ENCODE measurements at places on chromosomes 5 and 9.

DNA sequence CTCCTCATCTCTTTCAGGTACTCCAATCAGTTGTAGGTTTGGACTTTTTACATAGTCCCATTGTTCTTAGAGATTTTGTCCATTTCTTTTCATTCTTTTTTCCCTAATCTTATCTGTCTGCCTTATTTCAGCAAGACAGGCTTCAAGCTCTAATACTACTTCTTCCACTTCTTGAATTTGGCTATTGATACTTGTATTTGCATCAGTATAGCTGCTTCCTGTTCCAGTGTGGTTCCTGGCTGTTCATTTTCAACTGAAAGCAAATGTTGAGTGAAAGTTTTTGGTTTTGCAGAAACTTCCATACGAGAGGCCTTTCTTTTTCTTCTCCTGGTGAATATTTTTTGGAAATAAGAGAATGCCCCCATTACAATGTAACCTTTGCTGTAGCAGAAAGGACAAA is 12.0 kb upstream of the IFNA1 start:
- no peak for DNase-seq

- no peak for DNase-seq
These were observed 23.4 kb downstream of the PAM start for GRCh38 chr5:102778478-102778877.

- no peak for DNase-seq
These were observed 42.8 kb upstream of the CPEB4 start for GRCh38 chr5:173845321-173845720.

DNA sequence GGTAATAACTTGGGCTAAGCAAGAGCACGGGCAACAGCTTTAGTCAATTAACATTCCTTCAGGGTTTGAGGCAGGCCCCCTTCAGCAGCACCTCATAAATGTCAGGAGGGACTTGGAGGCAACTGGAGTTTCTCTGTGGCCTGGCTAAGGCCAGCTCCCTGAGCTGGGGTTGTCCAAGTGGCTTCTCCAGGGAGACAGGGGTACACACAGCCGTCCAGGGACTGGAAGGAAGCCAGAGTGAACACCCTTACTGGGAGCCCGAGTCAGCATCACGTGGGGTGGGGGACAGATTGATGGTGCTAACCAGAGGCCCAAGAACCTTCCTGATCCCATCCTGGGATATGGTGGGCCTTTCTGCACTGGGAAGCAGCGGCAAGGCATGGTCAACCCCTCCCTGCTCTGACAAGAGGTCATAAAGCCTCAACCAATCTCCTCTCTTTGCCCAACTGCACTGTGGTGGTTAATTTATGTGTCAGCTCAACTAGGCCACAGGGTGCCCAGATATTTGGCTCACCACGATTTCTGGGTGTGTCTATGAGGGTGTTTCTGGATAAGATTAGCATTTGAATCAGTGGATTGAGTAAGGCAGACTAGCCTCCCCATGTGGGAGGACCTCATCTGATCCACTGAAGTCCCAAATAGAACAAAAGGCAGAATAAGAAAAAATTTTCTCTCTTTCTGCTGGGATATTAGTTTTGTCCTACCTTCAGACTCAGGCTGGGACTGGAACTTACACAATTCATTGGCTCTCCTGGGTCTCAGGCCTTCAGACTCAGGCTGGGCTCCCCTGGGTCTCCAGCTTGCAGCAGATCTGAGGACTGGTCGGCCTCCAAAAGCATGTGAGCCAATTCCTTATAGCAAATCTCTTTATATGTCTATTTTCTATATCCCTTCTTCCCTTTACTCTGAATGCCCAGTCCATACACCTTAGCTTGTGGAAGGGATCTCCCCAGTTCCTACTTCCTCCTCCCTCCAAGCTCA is 127.2 kb upstream of the LARP1 start:
- DNase-seq: no peak

DNA sequence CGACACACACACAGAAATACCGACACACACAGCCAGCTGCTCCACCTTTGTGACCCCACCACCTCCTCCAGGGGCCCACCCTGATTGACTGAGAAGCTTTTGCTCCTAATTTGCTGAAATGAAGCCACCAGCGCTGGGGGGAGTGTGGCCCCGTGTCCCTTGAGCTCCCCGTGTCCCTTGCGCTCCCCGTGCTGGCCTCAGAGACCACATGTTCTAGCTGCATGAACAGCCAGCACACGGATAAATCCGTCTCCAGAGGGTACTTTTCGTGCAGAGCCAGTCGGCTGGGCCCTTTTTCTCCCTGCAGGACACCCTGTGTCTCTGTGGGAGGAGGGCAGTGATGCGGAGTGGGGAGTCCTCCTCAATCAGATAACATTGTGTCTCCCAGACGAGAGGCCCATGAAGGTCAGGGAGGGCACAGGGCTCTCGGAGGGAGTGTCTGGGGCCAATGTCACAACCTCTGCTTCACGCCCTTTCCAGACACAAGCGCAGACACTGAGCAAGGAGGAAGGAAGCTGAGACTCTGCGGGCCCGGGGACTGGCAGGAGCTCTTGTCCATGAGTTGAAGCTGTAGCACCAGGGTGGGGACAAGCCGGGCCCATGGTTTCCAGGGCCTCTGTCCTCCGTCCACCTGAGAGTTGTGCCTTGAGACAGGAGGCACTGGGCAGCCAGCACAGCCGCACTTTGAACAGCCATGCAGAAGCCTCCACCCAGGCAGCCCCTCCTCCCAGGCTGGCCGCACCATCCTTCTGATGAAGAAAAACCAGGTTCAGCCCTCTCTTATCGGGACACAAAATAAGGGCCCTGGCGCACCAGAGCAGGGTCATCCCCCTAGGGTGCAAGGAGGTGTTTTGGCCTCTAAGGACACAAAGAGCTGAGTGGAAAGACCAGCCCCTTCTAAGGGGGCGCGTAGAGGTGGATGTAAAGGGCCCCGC is 36.4 kb upstream of the SLC6A19 start:
- no peak for DNase-seq

- no peak for DNase-seq
These were observed 275.5 kb downstream of the SPOCK1 start for GRCh38 chr5:137223324-137224295.

DNA sequence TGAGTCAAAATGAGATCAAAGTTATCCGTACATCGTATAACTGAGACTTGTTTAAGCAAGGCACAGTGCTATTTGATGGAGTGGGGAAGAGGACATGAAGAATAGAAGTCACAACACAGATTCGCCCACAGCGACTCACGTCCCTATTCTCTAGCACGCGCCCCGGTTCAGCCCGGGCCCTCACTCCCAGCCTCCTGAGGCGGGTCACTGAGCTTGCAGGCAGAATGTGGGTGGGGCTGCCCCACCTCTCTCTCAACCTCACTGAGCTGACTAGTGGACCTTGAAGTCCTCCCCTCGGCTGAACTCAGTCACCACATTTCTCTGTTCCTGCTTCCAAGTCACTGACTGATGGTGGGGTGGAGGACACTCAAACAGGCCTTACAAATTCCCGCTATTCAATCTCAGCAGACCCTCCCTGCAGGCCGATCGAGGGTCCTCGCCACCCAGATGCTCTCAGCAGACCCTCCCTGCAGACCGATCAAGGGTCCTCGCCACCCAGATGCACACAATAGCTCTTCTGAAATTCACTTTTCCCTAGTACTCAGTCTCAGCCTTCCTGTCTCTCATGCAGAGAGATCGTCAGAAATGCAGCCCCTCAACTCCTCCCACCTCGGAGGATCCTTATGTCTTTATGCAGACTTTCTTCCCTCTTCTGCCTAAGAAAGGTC is 12.9 kb downstream of the GLDC start:
- no peak for DNase-seq

DNA sequence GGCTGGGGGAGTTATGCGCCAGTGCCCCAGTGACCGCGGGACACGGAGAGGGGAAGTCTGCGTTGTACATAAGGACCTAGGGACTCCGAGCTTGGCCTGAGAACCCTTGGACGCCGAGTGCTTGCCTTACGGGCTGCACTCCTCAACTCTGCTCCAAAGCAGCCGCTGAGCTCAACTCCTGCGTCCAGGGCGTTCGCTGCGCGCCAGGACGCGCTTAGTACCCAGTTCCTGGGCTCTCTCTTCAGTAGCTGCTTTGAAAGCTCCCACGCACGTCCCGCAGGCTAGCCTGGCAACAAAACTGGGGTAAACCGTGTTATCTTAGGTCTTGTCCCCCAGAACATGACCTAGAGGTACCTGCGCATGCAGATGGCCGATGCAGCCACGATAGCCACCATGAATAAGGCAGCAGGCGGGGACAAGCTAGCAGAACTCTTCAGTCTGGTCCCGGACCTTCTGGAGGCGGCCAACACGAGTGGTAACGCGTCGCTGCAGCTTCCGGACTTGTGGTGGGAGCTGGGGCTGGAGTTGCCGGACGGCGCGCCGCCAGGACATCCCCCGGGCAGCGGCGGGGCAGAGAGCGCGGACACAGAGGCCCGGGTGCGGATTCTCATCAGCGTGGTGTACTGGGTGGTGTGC is at the start of gene RXFP3:
TSS of gene RXFP3 (plus strand) at position 6 of the 636 bp plus-strand sequence. CDS start at position 361, 355 bp downstream.
- no peak for DNase-seq

GRCh38 chr5:42035526-42035925 is 110.4 kb downstream of the FBXO4 start:
- DNase-seq: no peak

DNA sequence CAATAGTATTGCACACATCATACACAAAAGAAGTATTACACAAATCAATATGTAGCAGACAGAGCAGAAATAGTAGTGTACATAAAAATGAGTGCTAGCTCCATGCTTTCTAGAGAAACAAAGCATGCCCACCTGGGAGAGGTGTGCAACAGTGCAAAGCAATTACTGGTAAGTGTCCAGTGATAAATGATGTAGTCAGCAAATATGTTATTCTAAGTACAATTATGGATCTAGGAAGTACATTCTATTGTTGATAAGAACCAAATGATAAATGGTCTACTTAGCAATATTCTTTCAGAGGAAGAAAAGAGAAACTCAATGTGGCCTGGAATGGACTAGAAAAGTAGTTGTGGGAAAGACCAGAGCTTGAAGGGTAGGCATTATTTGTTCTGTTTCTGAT is 188.6 kb downstream of the HINT1 start:
- no peak for DNase-seq

DNA sequence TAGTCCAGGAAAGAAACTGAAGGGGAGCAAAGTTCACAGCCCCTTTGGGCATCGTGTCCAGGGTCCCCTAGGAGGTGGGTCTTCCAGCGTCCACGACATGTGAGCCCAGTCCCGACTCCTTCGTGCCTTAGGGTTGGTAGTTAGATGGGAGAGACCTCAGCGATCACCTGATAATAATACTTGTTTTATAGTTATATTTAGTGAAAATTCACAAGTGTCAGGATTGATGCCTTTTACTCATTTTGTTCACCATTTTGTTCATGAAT is 20.1 kb downstream of the SPAAR start:
- no peak for DNase-seq

DNA sequence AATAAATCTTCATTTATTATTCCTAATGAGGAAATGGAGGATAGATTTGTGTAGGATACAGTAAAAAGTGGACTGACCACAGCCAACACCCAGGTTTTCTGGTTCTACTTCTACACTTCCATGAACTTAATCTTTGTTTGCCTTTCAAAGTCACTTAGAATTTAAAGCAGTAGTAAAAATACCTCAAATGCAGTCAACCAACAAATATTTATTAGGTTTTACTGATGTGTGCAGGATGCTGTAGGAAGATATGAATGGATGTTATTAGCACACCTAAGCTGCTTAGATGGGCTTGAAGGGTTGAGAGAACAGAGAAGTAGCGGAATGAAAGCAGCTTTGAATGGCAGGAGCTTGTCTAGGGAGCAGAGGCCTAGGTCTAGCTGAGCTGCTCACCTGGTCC is 201.1 kb downstream of the PALM2AKAP2 start:
- no peak for DNase-seq

GRCh38 chr5:87313216-87313615 is 45.5 kb downstream of the RASA1 start:
- no peak for DNase-seq

DNA sequence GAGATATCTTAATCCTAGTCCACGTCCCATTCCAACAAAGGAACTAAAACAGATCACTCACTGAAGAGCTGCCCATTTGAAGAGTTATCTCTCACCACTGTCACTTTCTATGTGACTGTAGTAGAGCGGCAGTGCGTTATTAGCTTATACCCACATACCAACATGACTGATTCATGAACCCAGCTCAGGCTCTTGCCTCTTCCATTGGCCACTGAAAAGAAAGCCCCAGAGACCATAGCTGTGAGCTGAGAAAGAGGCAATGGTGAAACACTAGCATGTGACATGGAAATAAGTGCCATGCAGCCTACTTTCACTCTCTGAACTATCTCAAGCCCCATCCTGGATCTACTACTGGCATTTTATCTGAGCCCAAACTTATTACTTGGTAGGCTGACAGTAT is 151.7 kb upstream of the MOCS2 start:
- DNase-seq: no peak

- DNase-seq: no peak
These were observed 127.1 kb downstream of the DIRAS2 start for GRCh38 chr9:90515510-90515909.

- no peak for DNase-seq
These were observed 151.2 kb downstream of the RXRA start for GRCh38 chr9:134477342-134477925.

DNA sequence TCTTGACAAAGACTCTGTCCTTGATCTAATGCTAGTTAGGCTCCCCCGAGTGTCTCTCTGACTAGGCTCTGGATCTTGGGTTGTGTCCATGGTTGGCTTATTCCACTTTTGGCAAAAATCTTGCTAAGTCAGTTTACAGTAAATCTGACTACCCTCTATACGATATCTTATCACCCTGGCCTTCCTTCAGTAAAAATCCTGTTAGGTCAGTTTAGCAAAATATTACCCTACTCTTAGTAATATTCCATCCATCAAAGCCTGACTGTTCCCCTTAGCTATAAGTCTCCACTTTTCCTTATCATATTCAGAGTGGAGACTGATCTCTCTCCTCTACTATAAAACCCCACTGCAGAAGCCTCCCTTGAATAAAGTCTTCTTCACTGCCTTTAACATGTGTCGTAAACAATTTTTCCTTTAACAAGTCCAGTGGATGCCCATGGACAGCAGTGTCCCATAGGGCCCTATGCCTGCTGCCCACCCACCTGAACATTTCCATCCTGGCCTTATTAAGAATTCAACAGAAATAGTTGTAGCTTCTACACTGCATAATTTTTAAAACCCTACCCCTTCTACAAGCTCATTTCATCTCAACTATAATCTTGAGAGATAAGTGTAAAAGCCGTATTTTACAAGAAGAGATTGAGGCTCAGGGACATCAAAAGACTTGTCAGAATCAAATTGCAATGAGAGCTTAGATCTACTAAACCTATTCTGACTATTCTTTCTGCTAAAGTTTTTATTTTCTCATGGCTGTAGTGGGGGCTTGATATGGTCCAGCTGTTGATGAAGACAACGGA is 22.3 kb downstream of the MINAR2 start:
- no peak for DNase-seq

DNA sequence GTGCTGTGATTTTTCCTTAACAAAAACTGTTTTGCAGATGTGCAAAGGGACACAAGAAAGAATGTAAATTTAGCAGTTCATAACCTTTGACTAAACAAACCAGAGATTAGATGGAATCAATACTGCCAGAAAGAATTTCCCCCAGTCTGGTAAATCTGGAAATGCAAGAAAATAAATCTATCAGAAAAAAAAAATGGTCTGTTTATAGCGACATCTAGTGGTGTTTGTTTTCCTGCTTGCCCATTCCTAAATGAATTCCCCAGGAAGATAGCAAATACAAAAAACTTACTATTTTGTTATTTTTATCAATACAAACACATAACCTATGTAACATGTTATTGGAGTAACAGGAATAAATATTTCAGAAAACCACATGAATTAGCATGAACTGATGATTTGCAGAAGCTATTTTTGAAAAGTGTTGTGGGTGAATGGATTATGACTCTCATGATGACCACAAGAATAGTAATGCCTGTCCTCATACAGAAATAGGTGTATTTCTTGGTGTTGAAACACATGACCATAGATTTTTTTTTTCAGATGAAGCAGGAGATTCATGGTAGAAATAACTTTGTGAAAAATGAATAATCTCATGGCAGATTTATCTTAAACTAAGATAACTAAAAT is 1703.8 kb downstream of the MAT2B start:
- no peak for DNase-seq
